Naive thymus-derived CD4-positive, alpha-beta T cell (primary cell): ENCODE measurements at places on chromosomes 5 and 9. TPM values are rescaled to one million over a fixed set of nuclear protein-coding genes. Genes with fewer than 3 reads are reported as not detected.

GRCh38 chr9:109232449-109233237 lies 65.6 kb upstream of the FRRS1L start:
- H3K36me3 ChIP-seq, result no peaks in the 10 kb centered on the region
- no peaks in the 10 kb centered on the region for H3K27me3 ChIP-seq
- no peak overlapping the region for H3K4me3 ChIP-seq
- no peak overlapping the region for H3K27ac ChIP-seq

DNA sequence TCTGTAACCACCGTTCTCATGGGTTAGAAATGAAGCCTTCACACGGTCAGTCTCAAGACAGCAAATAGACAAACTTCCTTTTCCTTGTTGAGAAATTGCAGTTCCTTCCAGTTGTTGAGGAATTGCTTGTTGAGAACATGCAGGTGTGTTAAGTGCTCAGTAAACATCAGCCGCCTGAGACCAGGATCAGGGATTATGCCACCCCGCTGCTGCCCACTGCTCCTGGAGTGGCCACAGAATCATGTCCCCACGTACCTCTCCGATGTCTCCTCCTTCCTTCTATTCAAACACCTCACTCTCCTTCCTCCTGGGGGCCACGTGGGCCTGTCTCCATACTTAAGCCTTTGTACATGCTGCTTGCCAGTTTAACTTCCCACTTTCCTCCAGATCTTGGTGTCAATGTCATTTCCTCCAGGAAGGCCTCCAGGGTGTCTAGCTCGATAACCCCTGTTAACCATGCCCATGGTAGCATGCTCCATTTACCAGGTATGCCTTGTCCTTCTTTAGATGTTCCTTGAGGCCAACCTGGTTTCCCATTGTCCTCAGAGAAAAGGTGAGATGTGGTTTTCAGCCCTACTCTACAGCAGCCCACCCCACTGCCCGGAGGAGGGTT lies 33.8 kb upstream of the RPL26L1 start:
- no peak overlapping the region for H3K4me3 ChIP-seq
- H3K27ac ChIP-seq, result no peak overlapping the region
- no peaks in the 10 kb centered on the region for H3K4me1 ChIP-seq
- no peaks in the 10 kb centered on the region for H3K27me3 ChIP-seq
- no peaks in the 10 kb centered on the region for H3K36me3 ChIP-seq

DNA sequence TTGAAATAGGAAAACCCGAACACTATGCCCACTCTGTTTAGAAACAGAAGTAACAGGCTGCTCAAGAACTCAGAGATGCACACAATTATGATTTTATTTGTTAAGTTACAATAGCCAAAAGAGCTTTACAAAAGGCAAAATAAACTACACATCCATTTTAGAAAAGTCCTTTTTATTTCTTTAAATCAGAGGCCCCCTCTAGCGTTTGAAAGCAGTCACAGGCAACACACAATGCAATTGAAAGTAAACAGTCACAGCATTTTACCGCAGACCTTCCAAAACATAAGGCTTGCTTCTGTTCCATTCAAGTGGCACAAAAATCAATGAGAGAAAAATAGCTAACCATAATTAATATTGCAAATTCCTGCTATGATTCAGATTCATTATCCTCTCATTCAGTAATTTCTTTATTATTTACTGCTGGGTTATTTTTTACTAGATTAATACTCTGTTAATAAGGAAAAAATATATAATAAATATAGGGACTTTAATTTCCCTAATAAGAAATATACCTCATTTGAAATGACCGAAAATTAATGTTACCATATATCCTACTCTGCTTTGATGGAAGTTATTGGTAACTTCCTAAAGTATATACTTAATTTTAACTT lies 78.3 kb downstream of the CEP120 start:
- H3K27me3 ChIP-seq, result no peaks in the 10 kb centered on the region
- H3K36me3 ChIP-seq, result no peaks in the 10 kb centered on the region
- no peak for DNase-seq
- H3K4me3 ChIP-seq, result no peak overlapping the region
- H3K4me1 ChIP-seq, result no peaks in the 10 kb centered on the region

DNA sequence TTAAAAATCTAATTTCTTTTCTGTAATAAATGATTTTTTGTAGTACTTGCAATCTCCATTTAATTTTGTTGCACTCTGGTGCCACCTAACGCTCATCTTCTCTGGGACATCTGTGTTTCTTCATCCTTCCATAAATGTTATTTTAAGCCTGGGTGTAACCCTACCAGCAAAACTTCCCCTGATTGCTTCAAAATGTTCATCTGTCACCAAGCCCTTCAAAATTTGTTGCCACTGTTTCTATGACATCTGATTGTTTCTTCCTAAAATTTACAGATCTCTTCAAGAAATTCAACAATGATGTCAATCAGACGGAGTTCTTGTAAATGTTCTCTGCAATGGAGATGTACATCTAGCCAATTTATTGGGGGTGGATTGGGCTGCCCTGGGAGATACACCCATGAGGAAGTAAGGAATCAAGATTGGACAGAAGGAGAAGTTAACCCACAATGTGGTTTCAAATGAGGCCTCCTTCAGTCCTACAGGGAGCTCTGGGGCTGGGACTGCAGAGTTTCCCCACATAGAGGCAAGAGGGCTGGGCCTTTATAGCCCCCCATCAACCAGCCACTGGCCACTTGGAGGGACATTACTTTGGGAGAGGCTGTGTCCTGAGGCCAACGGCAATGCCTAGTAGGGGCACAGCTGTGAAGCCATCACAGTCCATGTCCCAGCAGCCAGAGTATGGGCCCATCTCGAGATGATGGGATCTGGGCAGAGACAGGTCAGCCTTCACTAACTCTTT lies 23.3 kb downstream of the MCTP1 start:
- H3K4me1 ChIP-seq, result no peaks in the 10 kb centered on the region
- no peak for DNase-seq
- no peaks in the 10 kb centered on the region for H3K36me3 ChIP-seq
- H3K27me3 ChIP-seq, result no peaks in the 10 kb centered on the region
- no peak overlapping the region for H3K4me3 ChIP-seq

GRCh38 chr9:69370430-69370829 lies 45.4 kb downstream of the ENTREP1 start:
- no peak overlapping the region for H3K27ac ChIP-seq
- H3K4me3 ChIP-seq, result no peak overlapping the region
- no peaks in the 10 kb centered on the region for H3K4me1 ChIP-seq
- no peaks in the 10 kb centered on the region for H3K27me3 ChIP-seq
- DNase-seq, result no peak

Gene ARL10
- 2.2 TPM for polyA plus RNA-seq

DNA sequence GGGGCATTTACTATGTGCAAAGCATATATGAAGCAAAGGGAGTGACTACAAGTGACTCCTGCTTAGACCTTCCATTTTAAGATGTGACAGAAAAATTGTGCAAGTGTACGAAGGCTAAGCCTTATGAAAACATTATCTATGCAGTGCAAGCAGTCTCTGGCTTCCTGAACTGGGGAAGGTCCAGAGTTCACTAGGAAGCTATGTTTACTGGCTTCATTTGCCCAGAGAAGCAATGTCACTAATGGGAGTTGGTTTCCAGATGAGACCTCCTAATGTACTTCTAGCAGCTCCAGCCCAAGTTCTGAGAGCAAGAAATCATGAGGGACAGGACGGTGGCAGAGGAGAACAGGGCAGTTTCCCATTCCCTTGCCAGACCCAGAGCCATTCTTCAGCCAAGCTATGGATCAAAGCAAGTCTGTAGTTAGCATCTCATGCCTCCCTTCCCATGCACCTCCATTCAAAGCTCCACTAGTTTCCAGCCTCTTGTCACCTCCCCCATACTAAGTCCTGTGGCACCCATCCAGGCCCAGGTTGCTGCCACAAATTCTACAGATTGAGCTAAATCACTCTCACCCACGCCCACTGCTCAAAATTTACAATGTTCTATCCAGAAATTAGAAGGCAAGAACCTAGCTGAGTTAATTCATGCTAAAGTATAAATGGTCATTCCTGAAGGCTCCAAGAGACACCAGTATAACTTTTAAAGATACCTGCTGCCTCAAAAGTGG lies 21.8 kb downstream of the MCTP1 start:
- DNase-seq, result no peak
- H3K36me3 ChIP-seq, result no peaks in the 10 kb centered on the region
- no peak overlapping the region for H3K4me3 ChIP-seq
- no peak overlapping the region for H3K27ac ChIP-seq
- no peaks in the 10 kb centered on the region for H3K4me1 ChIP-seq
